Activated CD8-positive, alpha-beta T cell treated with anti-CD3 and anti-CD28 coated beads for 36 hours (primary cell): ENCODE measurements at places on chromosomes 4 and X.

- no peak for DNase-seq
These were observed 23.5 kb downstream of the NLGN3 start for GRCh38 chrX:71168134-71168533.

GRCh38 chrX:76555816-76556215 lies 128.3 kb downstream of the MAGEE1 start:
- peak; percentile 31 for DNase-seq

- peak; percentile 7 for DNase-seq
These were observed 432.5 kb upstream of the FGF16 start for GRCh38 chrX:77014377-77015372.

- no peak for DNase-seq
These were observed 767.5 kb upstream of the MAGEB2 start for GRCh38 chrX:29447867-29448266.

GRCh38 chr4:180240670-180241069 lies 2002.5 kb upstream of the TENM3 start:
- DNase-seq, result no peak

- no peak for DNase-seq
These were observed 8.5 kb upstream of the NUDT6 start for GRCh38 chr4:122930862-122931261.

GRCh38 chrX:130260316-130260715 lies 8.4 kb downstream of the ZNF280C start:
- no peak for DNase-seq

DNA sequence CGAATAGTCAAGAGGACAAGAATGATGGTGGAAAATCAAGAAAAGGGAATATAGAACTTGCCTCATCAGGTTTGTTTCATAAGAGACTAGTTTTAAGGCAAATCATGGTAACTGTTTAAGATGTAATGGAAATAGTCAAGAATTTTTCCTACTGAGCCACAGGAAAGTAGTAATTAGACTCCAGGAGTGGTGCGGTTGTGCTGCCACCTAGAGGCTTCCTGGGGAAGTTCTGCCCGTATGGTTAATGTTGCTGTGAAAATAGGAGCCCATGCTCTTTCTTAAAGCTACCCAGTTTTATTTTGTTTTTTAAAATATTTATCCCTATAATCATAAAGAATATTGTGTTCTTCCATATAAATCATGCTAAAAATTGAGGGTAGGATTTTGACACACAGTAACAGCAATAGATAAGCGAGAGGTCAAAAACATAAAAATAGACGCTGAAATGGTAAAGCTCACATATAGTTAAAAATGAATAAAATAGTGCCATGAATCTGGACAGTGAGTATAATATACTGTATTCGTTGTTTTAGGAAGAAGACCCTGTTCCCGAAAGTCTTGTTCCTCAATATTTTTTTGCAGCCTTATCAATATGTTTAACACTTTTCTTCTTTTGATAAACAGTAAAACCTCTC lies 87.0 kb downstream of the PHOX2B start:
- peak; percentile 64 for DNase-seq

DNA sequence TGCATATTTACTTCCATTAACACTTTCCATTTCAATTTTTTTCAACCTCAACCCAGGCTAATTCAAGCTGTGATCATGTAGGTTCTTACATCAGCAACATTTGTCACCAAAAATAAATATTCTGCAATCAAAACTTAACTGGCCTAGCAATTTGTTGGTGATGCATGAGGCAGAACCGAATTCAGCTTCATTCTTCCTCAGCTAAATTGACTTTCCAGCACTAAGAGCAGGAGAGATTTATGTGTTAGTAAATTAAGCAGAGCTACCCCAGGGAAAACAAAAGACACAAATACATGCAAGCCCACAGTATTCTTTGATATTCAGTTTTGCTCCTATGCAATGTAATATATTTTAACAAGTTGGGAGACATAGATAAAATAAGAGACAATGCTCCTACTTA lies 208.7 kb upstream of the NDST3 start:
- no peak for DNase-seq

GRCh38 chr4:7167706-7168105 lies 24.6 kb upstream of the SORCS2 start:
- DNase-seq, result no peak

- DNase-seq, result no peak
These were observed 328.6 kb upstream of the F9 start for GRCh38 chrX:139201924-139202323.

DNA sequence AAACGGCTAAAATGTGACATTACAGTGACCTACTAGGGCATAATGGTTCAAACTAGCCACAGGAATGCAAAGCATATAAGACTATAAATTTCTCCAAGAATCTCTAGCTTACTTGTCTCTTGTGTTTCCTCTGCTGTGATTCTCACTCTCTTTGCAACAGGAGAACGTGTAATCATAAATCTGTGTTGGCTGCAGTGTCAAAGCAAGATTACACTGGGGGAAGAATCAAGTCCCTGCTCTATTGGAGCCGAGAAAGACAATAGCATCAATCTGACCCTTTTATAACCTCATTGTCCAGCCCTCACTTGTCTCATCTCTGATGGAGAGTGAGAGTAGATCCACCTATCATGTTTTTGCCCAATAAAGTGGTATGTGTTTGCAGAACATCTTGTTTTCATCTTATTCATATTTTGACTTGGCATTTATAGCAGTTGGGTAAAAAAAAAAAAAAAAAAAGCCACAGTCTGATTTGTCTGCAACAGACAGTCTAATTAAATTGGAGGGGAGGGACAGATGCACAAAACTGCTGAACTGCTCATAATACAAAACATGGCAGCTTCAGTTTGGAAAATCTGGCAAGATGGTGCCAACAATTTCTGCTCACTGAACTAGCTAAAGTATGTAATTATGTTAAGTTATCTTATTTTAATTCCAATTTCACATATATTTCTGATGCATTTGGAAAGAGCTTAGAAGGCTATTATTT lies 165.0 kb upstream of the GABRA2 start:
- DNase-seq, result no peak

DNA sequence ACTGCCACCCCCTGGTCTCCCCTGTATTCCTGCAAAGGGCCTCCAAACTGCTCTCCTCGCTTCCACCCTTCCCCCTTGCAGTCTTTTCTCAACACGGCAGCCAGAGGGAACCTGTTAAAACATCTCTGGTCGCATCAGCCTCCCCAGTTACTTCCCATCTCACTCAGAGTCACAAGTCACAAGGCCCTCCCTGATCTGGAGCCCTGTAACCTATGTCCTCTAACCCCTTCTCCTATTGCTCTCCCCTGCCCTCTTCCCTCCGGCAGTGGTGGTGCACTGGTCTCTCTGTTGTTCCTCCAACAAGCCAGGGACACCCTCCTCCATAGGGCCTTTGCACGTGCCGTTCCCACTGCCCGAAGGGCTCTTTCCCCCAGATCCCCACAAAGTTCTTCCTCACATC lies 73.2 kb downstream of the SH3KBP1 start:
- no peak for DNase-seq

DNA sequence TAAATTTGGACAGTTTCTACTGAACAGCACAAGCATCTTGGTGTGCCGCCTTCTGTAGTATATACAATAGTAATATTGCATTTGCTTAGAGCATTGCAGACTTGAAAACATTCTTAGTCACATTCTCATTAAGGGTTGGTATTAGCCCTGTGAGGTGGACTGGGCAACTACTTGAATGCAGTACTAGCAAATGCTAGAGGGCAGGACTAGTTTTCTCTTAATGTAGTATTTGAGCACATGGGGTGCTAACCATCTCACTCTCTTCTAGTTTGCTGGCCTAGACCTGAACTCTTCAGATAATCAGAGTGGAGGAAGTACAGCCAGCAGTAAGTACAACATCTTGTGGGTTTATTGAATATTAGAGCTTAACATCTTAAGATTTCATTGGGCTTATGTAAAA lies 3.2 kb downstream of the DDX3X start:
- no peak for DNase-seq

DNA sequence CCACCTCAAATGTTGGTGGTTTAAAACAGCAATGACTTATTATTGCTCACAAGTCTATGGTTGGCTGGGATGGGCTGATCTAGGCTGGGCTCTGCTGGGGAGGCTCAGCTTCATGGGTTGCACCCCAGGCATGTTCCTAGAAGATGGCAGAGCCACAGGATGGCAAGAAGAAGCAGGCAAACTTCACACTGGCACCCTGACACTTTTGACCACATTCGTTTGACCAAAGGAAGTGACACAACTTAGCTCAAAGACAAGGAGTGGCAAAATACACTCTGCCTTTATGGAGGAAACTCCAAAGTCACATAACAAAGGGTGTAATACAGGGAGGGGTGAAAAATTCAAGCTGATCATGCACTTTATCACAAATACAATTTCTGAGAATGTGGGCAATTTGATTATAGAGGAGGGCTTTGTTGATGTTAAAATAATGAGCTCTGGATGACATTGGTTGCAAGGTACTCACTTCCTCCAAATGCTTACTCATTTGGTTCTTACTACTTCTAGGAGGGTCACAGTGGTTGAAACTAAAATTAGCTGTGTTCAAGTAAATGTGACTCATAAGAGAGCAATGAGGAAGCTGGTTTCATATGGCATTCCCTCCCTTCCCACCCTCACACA lies 249.2 kb upstream of the RPS6KA3 start:
- peak; percentile 55 for DNase-seq

GRCh38 chr4:26028793-26029567 lies 115.0 kb downstream of the SMIM20 start:
- peak; percentile 74 for DNase-seq

DNA sequence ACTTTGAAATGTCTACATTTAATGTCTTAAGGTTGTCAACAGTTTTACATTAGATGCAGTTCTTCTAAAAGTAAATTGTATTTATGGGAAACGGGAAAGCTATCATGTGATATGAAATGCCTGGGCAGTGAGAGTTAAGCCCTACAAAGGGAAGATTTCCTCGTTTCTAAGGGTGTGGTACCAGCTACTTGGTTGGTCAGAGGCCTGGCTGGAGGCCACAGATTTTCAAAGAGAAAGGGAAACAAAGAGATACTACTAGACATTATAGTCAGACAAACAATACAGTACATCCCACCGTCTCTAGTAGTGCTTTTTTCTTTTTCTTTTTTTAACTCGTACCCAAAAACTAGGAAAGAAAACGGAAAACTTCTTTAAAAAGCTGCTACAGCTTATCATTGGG lies 467.8 kb downstream of the PCDH7 start:
- no peak for DNase-seq

DNA sequence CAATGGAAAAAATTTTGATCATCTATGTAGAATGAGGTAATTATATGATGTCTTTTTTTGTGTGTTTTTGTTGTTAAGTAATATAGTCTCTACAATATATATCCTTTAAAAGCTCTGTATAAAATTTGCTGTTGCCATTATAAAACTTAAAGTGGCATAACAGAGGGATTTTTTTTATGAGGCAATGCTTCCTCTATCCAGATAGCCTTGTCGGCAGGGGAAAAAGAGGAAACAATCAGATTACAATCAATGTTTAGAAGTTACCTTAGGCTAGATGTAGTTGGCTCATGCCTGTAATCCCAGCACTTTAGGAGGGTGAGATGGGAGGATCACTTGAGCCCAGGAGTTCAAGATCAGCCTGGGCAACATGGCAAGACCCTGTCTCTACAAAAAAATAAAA lies 86.8 kb downstream of the DIAPH2 start:
- DNase-seq, result no peak

DNA sequence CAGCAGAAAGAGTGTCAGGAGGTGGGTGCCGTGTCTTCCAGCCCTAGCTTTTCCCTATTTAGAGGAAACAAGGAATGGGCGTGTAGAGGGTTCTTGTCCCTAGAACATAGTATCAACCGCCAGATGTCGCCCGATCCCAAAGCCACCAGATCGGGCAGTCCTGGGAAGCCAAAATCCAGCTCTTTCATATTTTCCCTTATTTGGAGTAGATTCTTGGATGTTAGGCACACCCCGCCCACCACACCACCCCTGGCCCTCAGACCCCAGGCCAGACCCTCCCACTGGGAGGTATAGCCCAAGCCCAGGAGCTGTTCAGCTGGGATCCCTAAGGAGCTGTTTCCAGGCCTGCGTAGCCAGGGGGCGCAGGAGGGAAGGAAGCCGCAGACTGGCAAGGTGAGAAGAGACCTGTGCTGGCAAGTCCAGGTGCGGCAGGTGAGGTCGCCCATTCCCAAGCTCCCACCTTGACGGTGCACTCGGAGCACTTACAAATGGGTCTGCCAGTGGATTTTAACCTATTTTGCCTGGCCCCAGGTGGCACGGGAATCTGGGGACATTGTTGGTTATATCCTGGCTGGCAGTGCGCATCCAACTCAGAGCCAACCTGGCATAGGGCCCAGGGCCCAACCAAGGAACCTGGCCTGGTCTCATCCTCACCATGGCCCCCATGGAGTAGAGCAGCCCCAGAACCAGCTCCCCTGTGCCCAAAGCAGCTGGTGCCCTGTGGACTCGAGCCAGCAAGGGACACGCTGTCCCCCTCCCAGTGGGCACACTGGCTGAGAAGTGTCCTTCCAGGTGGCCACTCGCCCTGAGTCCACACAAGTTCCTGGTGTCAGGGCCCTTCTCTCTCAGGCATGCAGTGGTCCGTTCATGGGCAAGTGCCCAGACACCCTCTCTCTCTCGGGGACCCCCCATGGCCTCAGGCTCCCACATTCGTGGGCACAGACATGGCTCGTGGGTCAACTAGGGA lies 811 bp downstream of the FLNA start:
- no peak for DNase-seq

GRCh38 chrX:40074080-40074958 lies 23.4 kb downstream of the BCOR start:
- no peak for DNase-seq

- DNase-seq, result no peak
These were observed 45.9 kb downstream of the WDFY3 start for GRCh38 chr4:84920617-84921016.

GRCh38 chr4:39231660-39232059 lies 49.3 kb downstream of the WDR19 start:
- no peak for DNase-seq

- DNase-seq, result no peak
These were observed 132.1 kb upstream of the LDB2 start for GRCh38 chr4:17030543-17030942.

DNA sequence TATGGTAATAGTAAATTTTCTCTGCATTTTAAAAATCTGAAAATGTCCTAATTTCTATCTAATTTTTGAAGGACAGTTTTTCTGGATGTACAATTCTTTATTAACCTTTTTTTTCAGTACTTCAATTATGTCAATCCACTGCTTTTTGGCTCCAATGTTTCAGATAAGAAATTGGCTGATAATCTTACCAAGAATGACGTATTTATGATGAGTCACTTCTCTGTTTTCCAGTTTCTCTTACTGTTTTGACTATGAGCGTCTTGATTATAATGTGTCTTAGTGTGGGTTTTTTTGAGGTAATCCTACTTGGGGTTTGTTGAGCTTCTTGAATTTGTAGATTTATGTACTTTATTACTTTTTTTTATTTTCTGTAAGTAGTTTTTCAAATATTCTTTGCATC lies 47.2 kb downstream of the UGT2B11 start:
- no peak for DNase-seq

DNA sequence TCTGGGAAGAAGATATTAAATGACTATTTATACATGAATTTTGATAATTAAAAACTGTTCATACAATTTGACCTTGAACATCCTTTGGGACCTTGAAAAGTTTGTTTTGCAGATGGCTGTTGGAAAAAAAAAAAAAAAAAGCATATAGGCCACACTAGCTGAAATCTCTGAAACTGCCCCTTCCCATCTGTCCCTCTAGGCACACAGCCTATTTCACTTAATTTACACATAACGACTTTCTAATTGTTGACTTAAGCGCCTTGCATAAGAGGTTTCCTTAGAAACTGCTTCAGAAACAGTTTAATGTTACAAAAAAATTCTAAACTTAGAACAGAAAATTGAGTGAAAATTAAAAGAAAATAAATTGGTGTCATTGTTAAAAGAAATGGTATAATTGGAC lies 131.0 kb downstream of the COX18 start:
- no peak for DNase-seq

- DNase-seq, result no peak
These were observed 2.6 kb downstream of the NSD2 start for GRCh38 chr4:1873776-1874175.
